ENCODE measurements at places on chromosomes 4 and X.

DNA sequence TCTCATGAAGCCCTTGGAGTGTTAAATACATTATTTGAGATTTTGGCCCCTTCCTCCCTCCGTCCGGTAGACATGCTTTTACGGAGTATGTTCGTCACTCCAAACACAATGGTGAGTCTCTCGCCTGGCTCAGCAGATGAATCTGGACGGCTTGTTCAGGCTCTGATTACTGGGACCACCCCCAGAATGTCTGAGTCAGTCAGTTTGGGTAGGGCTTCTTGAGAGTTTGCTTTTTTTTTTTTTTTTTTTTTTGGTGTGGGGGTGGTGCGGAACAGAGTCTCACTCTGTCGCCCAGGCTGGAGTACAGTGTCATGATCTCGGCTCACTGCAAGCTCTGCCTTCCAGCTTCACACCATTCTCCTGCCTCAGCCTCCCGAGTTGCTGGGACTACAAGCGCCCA is 62.4 kb upstream of the MSANTD1 start:
- no peak for DNase-seq

GRCh38 chr4:124686279-124686678 is 26.3 kb downstream of the ANKRD50 start:
- no peak for DNase-seq

GRCh38 chrX:44157858-44158257 is 184.7 kb upstream of the NDP start:
- no peak for DNase-seq

DNA sequence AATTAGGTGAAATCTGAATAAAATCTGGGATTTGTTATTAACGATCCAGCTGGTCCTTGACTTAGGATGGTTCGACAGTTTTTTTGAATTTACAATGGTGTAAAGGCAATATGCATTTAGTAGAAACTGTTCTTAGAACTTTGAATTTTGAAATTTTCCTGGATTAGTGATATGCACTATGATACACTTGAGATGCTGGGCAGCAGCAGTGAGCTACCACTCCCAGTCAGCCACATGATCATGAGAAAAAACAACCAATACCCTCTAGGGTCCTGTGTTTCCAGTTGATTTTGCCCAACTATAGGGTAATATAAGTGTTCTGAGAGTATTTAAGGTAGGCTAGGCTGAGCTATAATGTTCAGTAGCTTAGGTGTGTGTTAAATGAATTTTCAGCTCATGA is 303.7 kb downstream of the GPAT3 start:
- no peak for DNase-seq

GRCh38 chrX:115449742-115450141 is 111.2 kb upstream of the PLS3 start:
- no peak for DNase-seq

DNA sequence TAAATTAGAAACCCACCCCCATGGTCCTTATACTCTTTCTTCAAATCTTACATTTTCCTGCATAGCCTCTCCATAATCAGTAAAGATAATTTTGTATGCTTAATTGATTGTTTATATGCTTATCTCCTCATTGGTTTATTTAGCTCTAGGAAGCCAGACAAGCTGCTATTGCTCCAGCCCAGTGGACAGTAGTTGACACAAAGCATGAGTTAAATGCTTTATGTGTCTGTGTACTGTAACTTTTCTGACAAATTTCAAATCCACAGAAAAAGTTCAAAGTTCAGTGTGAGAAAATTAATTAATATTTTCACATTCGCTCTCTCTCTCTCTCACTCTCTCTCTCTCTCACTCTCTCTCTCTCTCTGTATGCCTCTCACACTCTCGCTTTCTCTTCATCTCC is 181.7 kb downstream of the GABRB1 start:
- DNase-seq = no peak

DNA sequence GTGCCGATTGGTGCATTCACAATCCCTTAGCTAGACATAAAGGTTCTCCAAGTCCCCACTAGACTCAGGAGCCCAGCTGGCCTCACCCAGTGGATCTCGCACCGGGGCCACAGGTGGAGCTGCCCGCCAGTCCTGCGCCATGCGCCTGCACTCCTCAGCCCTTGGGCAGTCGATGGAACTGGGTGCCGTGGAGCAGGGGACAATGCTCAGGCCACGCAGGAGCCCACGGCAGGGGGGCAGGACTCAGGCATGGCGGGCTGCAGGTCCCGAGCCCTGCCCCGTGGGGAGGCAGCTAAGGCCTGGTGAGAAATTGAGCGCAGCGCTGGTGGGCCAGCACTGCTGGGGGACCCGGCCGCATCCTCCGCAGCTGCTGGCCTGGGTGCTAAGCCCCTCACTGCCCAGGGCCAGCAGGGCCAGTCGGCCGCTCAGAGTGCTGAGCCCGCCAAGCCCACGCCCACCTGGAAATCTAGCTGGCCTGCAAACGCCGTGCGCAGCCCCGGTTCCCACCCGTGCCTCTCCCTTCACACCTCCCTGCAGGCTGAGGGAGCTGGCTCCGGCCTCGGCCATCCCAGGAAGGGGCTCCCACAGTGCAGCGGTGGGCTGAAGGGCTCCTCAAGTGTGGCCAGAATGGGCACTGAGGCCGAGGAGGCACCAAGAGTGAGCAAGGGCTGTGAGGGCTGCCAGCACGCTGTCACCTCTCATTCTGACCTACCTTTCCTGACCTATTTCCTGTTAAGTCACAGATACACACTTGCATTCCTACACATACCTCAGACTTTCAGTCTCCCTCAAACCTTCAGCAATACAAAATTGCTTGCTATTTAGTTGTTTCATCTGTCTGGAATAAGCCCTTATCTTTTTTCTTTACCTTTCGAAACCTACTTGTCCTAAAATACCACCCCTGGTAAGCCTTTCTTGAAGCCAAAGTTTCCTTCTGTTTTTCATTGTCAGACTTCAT is 20.7 kb downstream of the UBE2K start:
- no peak for DNase-seq

DNA sequence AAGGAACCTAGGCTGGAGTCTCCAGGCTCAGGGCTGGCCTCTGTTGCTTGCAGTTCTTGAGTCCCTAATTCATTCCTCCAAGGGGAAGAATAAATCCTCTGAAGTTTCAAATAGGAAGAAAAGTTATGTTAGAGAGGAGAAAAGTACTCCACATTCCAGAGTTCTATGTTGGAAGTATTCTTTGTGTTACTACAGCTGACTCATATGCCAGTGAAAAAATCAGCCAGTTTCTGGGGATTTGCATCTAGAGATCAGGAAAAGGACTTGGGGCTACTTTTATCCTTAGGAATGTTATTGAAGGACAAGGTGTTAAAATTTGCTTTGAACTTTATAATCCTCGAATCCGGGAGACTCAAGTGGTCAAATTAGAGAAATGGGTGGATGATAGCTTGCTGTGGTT is 11.7 kb upstream of the NUDT9 start:
- no peak for DNase-seq

DNA sequence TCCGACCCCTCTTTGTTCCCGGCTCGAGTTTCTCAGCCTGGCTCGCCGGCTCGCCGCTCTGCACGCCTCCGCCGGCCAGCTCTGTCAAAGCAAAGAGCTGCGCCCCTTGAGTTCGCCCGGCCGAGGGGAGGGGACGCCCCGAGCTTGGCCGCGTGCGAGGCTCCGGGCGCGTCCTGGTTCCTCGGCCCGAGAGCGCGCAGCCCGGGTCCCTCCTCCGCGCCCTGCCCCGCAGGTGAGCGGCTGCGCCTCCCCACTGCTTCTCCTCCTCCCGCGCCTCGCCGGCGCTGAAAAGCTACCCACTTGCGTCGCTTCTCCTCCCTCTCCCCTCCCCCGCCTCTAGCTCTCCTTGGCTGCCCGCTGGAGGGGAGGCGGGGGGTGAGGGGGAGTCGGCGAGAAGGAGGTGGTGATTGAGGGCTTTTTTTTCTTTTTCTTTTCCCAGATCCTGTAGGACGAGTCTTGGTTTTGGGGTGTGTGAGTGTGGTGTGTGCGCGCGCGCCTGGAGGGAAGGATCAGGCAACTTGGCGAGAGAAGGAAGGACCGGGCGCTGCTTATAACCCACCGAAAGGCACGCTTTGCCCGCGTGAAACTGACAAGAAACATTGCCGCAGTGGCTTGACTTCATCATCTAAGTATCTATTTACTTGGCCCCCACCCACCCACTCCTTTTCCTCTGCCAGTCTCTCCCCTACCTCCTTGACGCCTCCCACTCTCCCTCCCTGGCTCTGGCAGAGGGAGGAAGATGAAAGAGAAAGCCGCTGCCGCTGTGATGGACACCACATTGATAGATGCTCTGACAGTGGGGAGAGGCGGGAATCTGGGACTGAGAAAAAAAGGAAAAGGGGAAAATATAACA is at the start of gene LEF1:
LEF1 (minus strand) TSS at position 262 of the 853 bp plus-strand sequence. CDS start 1,165 bp downstream, outside the sequence.
- DNase-seq = peak; percentile 83

Data from activated CD4-positive, alpha-beta T cell treated with anti-CD3 and anti-CD28 coated beads for 48 hours (primary cell).